ENCODE measurements at places on chromosomes 3 and 15.

GRCh38 chr3:146502887-146503460 is 33.6 kb upstream of the PLSCR2 start:
- no peak for DNase-seq

GRCh38 chr3:26657348-26657976 is 34.9 kb downstream of the LRRC3B start:
- no peak for DNase-seq

DNA sequence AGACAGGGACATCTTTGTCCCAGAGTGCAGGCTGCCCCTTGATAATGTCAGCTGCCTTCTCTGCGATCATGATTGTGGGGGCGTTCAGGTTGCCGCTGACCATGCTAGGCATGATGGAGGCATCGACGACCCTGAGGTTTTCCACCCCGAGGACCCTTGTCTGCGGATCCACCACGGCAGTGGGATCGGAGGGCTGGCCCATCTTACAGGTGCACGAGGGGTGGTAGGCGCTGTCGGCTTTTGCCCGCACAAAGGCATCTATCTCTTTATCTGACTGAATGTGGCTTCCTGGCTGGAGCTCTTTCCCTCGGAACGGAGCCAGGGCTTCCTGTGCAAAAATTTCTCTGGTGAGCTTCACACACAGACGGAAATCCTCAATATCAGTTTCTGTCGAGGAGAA is 28.4 kb downstream of the CHDH start:
- DNase-seq = no peak

DNA sequence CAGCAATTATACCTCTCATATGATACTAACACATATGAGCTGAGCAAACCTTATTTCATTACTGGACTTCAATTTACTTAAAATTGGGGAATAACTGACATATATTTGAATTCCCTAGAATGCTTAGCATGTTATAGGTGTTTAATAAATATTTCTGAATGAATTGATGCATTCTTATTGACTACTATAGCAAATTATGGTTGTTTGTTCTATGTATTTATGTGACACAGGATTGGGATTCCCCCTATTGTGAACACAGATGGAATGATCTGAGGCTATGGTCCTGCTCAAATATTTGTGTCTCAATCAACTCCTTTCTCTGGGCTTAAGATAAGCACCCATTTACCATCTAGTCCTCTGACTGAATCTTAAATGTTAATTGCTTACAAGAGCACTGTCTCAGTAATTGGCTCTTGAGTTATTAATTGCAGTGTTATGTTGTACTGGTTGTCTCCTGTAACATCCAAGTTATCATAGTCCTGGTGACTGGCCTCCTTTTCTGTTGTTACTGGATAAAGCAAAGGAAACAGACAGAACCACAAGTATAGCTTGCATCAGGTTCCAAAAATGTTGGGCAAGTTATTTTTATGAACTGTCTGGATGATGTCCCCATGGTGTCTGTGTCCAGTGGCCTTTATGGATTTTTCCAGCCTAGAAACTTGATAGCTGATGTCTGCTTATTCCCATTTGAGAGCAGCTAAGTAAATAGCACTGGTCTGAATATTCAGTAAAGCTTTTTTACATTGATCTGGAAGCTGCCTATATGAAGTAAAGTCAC is 2.3 kb upstream of the UACA start:
- no peak for DNase-seq

GRCh38 chr3:71360180-71360579 is 223.3 kb downstream of the FOXP1 start:
- DNase-seq = no peak

DNA sequence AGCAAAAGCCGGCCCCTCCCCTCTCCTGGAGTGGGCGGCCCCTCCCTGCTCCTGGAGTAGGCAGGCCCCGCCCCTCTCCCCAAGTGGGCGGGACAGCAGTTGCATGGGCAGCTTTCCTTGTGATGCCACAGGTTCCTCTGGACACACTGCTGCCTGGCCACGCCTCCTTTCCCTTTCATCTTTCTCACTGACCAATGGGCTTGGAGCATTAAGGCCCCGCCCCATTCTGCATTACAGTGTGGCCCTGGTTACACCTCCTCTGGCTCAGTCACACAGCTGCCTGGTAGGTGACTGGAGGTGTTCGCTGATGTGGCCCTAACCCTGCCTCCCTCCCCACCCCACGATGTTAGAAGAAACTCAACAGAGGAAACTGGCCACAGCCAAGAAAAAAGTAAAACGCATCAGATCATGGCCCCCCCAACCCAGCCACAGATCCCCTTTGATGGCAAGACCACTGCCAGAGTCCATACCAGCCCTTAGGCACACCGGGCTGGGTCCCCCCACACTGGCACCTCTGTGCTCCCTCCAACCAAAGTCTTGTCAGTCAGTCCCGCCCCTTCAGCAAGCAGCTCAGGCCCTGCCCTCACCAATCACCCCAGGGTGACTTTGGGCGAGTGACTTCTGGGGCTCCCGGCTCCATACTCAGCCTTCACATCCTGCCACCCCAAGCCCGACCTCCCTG is 84.3 kb downstream of the ADAMTS7 start:
- DNase-seq = no peak

DNA sequence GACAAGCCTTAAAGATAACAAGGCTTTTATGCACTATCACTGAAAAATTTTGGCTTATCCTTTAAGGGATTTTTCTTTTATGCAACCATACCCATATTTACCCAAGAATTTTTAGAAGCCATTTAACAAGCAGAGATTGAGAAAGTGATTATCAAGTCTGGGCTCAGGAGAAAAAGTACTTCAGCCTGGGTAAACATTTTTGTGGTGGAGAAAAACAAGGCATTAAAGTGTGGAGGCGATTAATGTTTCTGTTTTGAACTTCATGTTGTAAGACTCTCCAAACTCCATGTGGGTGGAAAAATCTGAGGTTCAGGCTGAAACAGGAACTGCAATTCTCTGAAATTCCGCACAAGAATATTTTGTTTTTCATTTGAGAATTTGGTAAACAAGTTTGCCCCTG is 260.4 kb upstream of the KCNMB2 start:
- DNase-seq = no peak

- no peak for DNase-seq
These were observed 22.9 kb upstream of the TPM1 start for GRCh38 chr15:63019511-63020109.

GRCh38 chr3:171184372-171184771 is 157.9 kb upstream of the SLC2A2 start:
- no peak for DNase-seq

- no peak for DNase-seq
These were observed 5.8 kb upstream of the DUT start for GRCh38 chr15:48325400-48325799.

DNA sequence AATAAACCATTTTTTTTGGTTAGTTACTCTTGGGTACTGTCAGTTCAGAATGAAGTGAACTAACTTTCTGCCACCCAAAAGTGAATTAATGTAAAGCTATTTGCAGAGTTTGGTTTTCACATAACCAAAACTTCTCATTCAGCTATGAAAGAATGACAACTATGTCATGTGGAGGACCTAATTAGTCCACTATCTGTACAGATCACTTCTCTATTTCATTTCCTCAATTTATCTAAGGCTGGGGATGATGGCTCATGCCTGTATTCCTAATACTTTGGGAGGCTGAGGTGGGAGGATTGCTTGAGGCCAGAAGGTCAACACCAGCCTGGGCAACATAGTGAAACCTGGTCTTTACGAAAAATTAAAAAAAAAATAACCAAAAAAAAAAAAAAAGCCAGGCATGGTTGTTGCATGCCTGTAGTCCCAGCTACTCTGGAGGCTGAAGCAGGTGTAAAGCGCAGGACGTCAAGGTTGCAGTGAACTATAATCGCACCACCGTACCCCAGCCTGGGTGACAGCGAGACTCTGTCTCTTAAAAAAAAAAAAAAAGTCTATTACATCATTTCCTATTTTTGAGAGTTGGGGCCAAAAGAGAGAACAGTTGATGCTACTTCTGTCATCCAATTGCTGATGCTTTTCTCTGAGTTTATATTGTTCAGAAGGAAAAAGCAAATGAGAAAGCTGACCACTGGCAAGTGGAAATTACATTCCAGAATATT is 8.7 kb downstream of the HYPK start:
- no peak for DNase-seq

DNA sequence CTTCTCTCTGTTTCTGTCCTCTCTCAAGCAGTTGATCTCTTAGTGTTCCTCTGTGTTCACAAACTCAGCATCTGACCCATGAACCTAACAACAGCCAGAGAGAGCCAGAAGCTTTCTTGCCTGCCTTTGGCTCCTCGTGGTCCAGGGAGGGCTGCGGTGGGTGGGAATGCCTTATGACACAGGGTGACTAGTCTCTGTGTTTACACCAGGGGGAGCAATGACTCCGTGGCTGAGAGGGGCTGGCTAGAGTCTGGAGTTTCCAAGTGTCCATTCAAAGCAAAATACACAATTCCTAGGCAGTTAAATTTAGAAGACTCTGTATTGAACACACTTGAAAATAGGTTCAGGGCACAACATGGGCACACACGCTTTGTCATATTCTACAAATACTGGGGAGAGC is 370.0 kb upstream of the FRG2C start:
- DNase-seq = no peak

- no peak for DNase-seq
These were observed 647.2 kb upstream of the UBE2E2 start for GRCh38 chr3:22555753-22556435.

DNA sequence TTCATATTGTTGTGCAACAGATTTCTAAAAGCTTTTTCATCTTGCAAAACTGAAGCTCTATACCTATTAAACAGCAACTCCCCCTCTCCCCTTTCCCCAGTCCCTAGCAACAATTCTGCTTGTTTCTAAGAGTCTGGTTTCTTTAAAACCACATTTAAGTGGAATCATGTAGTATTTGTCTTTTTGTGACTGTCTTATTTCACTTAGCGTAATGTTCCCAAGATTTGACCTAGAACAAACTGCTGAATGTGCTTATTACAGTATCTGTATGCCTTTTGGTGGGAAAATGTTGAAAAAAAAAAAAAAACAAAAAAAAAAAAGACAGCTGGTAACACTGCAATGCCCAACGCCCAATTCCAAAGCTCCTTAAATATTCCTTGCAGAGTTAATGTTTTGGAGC is 19.5 kb upstream of the SPESP1 start:
- no peak for DNase-seq

DNA sequence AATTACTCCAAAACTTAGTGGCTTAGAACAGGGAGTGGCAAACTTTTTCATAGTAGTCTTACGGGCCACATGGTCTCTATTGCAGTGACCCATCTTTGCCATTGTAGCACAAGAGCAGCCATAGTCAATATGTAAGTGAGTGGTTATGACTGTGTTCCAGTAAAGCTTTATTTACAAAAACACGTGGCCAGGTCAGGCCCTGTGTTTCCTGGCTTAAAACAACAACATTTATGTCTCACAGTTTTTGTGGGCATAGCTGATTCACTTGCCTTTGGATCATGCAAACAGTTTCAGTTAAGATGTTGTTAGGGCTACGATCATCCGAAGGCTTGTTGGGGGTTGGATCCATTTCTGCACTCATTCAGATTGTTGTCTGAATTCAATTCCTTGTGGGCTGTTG is 103.8 kb downstream of the CHCHD6 start:
- no peak for DNase-seq

GRCh38 chr15:25465835-25466234 is 27.0 kb upstream of the UBE3A start:
- DNase-seq = no peak

DNA sequence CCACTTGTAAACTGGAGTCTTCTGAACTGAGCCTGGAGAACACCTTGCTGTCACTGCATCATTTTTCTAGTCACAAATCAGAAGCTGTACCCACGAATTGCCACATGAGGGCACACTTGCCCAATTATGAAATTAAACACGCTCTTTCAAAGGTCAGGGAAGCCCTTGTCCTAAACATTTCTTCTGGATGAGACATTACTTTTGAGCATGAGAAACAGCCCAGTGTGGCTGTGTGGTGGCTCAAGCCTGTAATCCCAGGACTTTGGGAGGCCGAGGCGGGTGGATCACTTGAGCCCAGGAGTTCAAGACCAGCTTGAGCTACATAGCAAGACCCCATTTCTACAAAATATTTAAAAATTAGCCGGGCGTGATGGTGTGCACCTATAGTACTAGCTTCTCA is 27.5 kb upstream of the CFAP161 start:
- no peak for DNase-seq

GRCh38 chr3:66017591-66017990 is 21.1 kb downstream of the MAGI1 start:
- no peak for DNase-seq

GRCh38 chr3:22318325-22318724 is 567.3 kb upstream of the ZNF385D start:
- DNase-seq = no peak

DNA sequence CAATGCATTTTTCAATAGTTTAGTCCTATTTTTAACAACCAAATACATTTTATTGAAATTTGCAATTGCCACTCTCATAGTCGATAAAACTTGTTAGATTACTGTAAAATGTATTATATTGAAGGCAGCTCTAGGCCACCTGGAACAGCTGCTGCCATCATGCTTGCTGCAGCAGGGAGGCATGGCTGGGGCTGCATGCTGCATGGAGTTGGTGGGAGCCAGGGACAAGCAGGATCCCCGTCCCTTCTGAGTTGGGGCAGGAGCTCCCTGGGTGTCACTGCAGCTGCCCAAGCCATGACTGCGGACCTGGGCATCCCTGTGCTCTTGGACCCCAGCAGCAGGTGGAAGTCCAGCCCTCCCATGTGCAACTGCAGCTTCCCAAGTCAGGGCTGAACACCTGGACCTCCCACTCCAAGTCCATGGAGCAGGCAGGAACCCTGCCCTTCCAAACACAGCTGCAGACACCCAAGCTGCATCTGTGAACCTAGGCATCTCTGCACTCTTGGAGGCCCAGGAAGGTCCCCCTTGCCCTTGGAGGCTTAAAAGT is 742.0 kb downstream of the ZBBX start:
- DNase-seq = no peak

DNA sequence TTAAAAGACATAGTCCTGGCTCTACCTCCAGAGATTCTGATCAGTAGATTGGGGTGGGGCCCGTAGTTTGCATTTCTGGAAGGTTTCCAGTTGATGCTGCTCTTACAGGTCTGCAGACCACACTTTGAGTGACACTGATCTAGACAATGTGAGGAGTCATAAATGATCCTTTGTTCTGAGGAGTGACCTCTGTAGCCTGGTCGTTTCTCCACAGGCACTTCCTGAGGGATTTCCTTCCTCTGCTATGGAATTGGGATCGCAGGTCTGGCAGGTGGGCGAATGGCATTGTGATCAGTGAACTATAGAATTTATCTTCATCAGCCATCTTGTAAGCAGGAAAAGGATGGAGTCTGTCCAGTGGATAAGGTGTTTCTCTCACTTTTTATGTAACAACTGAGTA is 5.5 kb downstream of the GFM1 start:
- DNase-seq = no peak
